ENCODE measurements at places on chromosomes 6 and 20.

DNA sequence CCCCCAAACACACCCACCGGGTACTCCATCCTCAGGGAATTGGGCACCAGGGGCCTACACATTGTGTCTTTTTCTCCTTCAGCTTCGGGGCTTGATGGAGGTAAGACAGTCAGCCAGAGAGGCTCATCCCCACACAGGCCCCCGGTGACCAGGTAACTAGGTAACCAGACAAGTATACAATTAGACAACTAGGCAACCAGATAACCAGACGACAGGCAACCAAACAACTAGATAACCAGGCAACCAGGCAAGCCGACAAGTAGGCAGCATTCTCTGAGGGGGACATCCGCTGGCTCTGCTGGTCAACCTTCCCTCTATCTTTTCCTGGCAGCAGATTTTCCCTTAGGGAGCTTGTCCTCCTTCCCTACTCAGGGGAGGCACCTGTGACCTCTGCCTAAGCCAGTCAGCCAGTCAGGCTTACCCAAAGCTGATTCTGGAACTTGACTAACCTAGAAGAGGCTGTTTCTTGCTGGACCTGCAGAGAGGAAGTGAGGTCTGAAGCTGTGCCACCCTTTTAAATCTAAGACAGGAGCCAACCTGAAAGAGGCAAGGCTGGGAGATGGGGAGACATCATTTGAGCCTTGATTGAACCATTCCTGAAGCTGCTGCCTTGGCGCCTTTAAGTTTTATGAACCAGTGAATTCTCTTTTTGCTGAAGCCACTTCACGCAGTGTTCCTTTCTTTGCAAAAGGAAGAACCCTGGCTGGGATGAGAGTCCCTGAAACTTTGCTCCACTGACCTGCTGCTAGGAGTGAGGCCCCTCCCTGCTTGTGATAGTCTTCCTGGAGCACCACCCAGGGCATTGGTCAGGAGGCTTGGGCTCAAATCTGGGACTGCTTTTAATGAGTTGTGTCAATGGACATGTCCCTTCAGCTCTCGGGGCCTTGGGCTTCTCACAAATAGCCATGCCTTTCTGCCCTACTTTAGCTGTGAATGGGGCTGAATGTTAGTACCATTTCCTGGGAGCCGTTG lies 96.4 kb upstream of the RNF24 start:
- DNase-seq: no peak

GRCh38 chr20:46050444-46050843 lies 21.4 kb downstream of the SLC12A5 start:
- DNase-seq: no peak

- DNase-seq: peak; percentile 20
Measured at GRCh38 chr20:58523072-58523970, 8.1 kb upstream of the APCDD1L start.

DNA sequence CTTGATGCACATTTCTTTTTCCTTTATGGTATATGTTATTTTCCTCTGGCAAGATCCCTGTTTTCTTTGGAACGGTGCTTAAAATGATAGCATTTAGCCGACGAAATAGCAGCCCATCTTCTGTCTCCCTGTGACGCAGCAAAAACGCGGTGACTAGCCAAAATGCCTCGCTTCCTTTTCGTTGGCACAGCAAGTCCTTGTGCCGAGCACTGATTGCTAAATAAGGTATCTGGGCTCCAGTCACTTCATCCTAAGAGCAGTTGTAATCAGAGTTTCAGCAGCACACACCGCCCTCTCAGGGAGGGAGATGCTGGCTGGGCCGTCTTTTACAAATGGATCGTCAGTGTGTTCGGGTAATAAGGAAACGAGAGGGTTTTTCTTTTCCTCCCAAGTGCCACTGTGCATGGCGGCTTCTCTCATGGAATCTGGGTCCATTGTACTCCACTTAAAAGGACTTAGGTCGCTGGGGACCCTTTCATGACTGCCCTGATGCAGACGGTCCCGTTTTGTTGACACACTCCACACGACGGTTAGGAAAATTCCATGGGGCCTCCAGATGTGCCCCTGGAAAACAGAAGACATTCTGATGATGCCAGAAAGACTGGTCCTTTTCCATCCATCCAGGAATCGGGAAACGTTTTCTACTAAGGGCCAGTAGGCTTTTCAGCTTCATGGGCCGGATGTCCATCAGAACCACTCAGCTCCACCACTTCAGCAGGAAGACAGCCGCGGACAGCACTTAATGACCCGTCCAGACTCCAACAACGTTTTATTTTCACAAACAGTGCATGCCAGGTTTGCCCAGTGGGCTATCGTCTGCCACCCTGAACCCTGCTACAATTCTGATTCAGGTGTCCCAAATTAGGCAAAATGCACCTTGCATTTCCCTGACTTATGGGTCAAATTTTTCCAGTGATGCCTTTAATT lies 185.5 kb downstream of the CDH4 start:
- peak; percentile 93 for DNase-seq

- peak; percentile 33 for DNase-seq
Measured at GRCh38 chr6:154916857-154917256, 78.3 kb upstream of the TIAM2 start.

GRCh38 chr6:26521600-26522391 lies 16.4 kb upstream of the HMGN4 start:
- DNase-seq: peak; percentile 55

DNA sequence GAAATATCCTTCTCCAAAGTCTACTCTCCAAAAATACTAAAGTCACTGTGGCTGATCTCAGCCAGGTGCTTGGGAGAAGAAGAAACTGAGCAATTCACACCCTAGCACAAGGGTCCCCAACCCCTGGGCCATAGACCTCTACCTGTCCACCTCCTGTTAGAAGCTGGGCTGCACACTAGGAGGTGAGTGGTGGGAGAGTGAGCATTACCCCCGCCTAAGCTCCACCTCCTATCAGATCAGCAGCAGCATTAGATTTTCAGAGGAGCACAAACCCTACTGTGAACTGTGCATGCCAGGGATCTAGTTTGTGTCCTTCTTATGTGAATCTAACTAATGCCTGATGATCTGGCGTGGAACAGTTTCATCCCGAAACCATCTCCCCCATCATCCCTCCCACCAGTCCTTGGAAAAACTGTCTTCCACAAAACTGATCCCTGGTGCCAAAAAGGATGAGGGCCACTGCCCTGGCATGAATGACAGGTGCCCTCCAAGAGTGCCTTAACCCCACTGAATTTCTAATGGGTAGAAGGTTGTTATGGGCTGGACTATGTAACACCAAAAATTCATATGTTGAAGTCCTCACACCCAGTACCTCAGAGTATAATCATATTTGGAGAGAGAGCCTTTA lies 109.2 kb upstream of the CDYL start:
- DNase-seq: no peak

- no peak for DNase-seq
Measured at GRCh38 chr6:83258517-83258916, 65.4 kb downstream of the RWDD2A start.

Data from astrocyte of the spinal cord (primary cell).